Smooth muscle cell of the coronary artery (primary cell): ENCODE measurements at places on chromosomes 7 and 10. TPM values are rescaled to one million over a fixed set of nuclear protein-coding genes. Genes with fewer than 3 reads are reported as not detected.

Gene PWWP2B
- total RNA-seq = 6.3 and 7.0 TPM in 2 replicates

Gene COA1
- 18.4 and 41.0 TPM in 2 replicates for total RNA-seq

Gene SPDYE11
- total RNA-seq = not detected in 2 replicates

Gene AS3MT
- total RNA-seq = 5.0 and 5.9 TPM in 2 replicates

Gene NODAL
- total RNA-seq = not detected in 2 replicates

Gene ANKRD1
- total RNA-seq = 1.5 and 315 TPM in 2 replicates

Gene GTF2IRD1
- 2.2 and 6.8 TPM in 2 replicates for total RNA-seq

Gene PRF1
- total RNA-seq = not detected in 2 replicates

Gene LRRD1
- total RNA-seq = under 0.01 TPM in 1 of 2 replicates, not detected in the other

Gene PHKG1
- total RNA-seq = 0.98 and 7.5 TPM in 2 replicates

Gene CLCN1
- not detected in 2 replicates for total RNA-seq

Gene MSS51
- 0.60 and 1.8 TPM in 2 replicates for total RNA-seq

Gene MLXIPL
- 0.23 TPM in 1 of 2 replicates, not detected in the other for total RNA-seq

Gene DEPP1
- 49.1 and 50.4 TPM in 2 replicates for total RNA-seq

Gene PARP12
- 13.7 and 18.4 TPM in 2 replicates for total RNA-seq

Gene ZNF722
- total RNA-seq = not detected in 2 replicates

Gene ZNF282
- 17.3 and 17.9 TPM in 2 replicates for total RNA-seq

Gene TRIP6
- 70.6 and 75.7 TPM in 2 replicates for total RNA-seq

Gene SFRP5
- 0.12 and 3.9 TPM in 2 replicates for total RNA-seq

Gene CALHM3
- not detected in 2 replicates for total RNA-seq

Gene BTAF1
- total RNA-seq = 36.5 and 39.2 TPM in 2 replicates

Gene GATA3
- 0.08 TPM in 1 of 2 replicates, not detected in the other for total RNA-seq

Gene GJD4
- total RNA-seq = not detected in 2 replicates

Gene SBDS
- 71.0 and 90.3 TPM in 2 replicates for total RNA-seq

Gene CTNNA3
- not detected in 2 replicates for total RNA-seq

Gene DPYSL4
- total RNA-seq = 4.9 and 7.2 TPM in 2 replicates

Gene TRIM50
- not detected in 2 replicates for total RNA-seq
